Fibroblast of mammary gland (primary cell): ENCODE measurements at places on chromosomes 1 and 21.

DNA sequence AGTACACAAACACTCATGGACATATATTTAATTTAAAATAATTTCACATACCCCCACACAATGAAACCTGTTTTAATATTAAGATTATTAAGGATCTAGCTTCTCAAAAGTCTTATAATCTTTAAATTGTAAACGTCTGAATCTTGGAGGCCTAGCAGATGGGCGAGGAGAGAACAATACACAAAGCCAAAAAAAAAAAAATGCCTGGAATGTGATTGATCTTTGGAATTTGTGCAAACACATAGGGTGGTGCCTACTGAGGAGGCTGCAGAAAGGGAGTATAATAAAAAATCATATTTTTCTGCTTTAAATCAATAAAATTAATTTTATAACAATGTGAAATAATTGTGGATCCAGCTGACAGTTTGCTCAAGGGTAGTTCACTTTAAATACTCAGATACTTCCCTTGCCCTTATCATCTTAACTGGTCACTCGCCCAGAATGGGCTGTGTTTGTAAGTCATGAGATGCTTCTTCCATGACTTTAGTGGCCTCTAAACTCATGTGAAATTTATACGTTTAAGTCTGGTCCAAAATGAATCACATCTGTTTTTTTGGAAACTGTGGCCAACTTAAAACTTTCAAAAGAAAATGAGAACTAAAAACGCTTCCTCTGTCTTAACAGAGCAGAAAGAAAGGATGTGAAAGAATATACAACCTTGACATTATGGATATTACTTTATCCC is 802.8 kb upstream of the CXADR start:
- peak; percentile 86 for DNase-seq

DNA sequence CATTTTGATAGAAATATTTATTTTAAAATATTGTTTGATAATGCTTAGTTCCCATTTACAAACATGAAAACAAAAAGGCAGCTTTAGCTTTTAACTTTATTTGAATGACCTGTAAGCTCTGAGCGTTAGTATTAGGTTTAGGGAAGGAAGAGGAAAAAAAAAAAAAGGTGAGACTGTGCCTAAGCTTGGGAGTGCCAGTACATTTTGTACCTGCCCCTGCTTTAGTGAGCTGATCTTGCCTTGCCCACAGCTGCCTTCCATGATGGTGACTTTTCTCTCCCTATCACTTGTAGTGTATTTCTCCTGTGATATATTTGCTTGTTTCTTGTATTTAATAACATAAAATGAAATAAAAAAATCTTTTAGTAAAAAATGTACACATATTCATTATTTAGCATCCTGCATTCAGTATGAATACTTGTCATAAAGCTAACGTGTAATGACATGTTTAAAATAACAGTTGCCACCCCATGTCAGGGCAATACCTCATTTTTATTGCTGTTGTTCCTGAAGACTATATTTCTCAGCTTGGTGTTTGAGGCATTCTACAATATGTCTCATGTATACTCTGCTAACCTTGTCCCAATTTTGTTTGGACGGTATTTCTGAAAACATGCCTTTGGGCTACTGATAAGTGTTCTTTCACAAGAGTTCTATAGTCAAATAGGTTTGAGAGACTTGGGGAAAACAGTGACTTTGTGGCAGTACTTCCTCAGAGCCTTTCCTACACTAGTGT is 76.3 kb downstream of the NEK7 start:
- DNase-seq = no peak

DNA sequence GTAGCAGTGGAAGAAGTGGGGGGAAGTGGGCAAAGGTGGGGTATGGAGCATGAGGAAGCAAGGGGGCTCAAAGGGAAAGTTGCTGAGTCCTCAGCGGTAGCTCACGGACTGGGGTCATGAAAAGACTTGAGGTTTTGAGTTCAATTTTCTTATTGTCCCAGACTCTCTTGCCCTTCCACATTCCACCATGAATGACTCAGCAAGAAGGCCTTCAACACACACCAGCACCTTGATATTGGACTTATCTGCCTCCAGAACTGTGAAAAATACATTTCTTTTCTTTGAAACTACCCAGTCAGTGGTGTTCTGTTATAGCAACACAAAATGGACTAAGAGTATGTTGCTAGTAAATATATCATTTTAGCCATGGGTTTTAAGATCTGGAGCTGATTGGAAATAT is 17.3 kb upstream of the RHBDL2 start:
- DNase-seq = peak; percentile 10

- DNase-seq = peak; percentile 6
Observed at GRCh38 chr1:53992085-53992874, 25.7 kb downstream of the LDLRAD1 start.

- no peak for DNase-seq
Observed at GRCh38 chr1:117897551-117897950, 31.9 kb downstream of the GDAP2 start.

DNA sequence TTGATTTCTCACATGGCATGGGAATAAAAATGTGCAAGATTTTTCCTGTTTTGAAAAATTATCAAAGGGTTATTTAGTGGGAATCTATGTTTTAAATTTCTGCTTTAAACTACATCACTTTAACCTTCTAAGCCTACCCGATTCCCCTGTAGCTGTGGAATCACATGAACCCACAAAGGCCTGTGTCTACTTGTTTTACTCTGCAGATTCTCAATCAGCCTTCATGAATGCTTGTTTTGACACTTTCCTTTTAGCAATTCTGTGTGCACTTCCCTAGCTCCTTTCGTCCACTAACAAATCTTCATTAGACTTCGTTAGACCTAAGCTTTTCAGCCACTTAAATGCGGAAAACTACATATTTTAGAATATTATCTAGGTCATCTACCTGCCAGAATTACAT is 56.0 kb upstream of the C1orf21 start:
- DNase-seq = no peak
